Right ventricle myocardium superior (tissue), 1 donor: ENCODE measurements at places on chromosomes 4 and X.
A peak's percentile ranks its signal among the peaks of the same experiment; 100 is the strongest.

GRCh38 chr4:41323179-41323578, 66.5 kb downstream of the UCHL1 start:
- no peak for DNase-seq

DNA sequence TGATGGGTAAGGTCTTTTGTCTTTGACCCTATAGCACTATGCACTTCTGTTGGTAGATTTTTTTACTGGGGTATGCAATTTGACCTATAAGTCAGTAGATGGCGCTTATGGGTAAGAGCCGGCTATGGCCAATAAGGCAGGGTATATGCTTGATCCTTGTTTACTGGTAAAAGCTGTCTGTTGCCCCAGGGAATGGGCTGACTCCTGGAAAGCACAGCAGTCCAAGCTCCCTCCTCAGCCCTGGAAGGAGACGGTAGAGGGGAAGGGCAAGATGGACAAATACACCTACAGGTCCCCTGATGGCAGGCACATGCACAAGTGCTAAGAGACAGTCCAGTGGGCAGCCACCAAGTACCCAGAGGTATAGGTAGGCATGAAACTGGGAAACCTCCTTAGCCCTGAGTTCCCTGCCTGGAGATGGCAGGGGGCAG, 63.7 kb downstream of the ADAMTS3 start:
- no peak for DNase-seq

DNA sequence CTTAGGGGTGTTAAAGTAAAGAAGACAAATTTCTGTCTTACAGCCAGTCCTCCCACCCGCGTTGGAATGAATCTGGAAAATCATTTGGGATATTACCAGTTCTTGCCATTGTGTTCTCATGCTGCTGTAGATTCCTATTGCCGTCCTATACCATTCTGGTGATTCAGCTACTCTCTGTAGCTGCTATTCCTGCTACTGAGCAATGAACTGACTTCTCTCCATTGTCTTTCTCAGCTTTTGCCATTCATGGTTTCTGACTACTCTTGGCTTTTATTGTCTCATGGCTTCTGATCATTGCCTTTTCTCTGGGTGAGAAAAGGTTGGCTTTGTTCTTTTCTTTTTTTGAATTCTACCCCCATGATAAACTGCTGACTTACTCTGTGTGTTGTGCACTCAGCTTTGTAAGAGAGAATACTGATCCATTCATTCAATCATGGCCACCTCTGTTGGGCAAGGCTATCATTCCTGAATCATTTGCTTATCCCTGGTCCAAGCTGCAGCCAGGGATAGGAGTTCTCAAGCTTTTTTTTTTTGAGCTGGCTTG, 27.7 kb upstream of the METAP1 start:
- DNase-seq, result no peak

DNA sequence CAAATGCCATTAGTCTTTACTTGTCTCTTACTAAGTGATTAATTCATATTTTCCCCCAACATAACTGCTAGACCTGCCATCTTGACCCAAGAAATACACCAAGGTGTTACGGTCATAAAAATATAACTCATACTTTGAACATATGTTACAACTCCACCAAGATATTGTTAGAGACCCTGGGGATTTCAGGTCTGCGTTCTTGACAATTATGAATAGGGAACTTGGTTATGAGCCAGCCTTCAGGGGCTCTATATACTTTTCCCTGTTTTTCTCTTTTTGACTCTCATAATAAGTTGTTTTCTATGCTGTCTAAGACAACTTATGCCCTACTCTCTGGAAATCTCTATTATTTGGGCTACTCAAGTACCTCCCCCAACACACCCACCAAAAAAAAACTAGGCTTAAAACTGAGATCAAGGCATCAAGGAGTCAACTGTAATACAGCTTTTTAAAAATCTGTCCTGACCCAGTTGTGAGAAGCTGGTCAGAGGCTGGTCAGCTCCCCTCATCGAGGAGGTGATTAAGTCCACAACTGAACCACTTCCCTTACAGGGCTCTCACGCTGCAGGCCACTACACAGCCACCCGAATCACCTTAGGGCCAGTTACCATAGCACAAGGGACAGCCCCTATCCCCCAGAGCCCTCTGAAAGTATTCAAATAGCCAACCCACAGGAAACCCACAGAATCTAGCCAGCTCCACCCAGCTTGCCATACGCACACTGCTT, 10.5 kb upstream of the TLR3 start:
- no peak for DNase-seq

GRCh38 chr4:116223040-116223732, 862.2 kb downstream of the TRAM1L1 start:
- no peak for DNase-seq

GRCh38 chr4:105274504-105274903, 127.8 kb downstream of the TET2 start:
- DNase-seq, result no peak

DNA sequence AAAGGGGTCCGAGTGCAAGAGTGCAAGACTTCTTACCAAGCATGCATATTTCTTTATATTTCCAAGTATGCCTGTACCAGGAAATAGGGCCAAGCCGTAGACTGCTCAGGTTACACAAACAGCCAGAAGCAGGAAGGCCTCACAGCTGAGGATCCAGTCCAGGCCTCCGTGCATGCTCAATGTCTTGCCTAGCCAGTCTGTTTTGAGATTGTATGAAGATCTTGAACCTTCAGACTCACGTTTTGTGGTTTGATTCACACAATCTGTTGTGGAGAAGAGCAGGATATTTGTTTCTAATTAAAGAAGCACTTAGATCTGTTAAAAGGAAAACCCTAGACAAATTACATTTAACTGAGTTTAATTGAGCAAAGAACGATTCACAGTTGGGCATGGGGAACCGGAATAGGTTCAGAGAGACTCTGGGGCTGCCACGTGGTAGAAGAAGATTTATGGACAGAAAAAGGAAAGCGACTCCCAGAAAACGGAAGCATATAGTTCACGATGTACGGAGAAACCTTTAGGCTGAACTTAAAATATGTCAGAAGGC, 1.2 kb downstream of the MGST2 start:
- DNase-seq, result no peak

GRCh38 chrX:63050225-63050624, 300.9 kb downstream of the SPIN4 start:
- DNase-seq, result no peak

DNA sequence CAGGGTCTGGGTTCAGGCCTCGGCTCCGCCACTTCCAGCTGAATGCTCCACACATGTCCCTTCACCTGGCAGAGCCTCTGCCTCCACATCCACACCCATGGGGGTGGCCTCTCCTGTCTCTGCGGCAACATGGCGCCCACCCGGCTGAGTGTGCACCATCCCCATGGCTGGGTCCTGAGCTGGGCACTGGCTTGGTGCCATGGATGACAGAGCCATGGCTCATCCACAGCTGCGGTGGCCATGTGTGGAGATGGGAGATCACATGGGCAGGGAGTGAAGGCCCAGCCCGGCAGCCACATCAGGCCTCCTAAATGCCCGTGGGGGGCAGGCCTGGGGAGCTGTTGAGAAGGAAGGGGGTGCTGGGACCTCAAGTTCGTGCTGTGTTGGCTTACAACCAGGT, 213.7 kb downstream of the AFAP1 start:
- DNase-seq, result peak; percentile 30

DNA sequence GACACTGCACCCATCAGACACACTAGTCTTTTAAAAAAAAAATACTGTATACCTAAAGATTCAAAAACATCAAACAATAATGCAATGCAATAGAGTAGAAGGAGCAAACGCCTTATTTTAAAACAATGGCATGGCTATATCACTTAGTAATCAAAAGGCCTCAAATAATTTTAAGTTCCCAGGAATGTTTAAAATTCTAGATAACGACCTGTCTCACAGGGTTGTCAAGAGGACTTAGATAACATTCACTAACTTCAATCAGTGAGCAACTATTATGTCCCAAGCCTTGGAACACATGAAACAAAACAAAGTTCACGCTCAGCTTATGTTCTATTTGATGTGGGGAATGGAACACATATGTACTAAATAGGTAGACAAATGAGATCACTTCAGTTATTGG, 106.5 kb downstream of the FRYL start:
- no peak for DNase-seq

- DNase-seq, result no peak
Measured at GRCh38 chr4:153427363-153428071, 38.6 kb upstream of the TMEM131L start.

- DNase-seq, result no peak
Measured at GRCh38 chrX:67604979-67605703, 61.3 kb downstream of the AR start.

GRCh38 chr4:72857787-72858186, 211.7 kb downstream of the COX18 start:
- DNase-seq, result no peak

GRCh38 chr4:163875327-163875726, 380.8 kb downstream of the TMA16 start:
- no peak for DNase-seq

GRCh38 chr4:99847362-99847976, 30.8 kb downstream of the DAPP1 start:
- DNase-seq, result no peak

DNA sequence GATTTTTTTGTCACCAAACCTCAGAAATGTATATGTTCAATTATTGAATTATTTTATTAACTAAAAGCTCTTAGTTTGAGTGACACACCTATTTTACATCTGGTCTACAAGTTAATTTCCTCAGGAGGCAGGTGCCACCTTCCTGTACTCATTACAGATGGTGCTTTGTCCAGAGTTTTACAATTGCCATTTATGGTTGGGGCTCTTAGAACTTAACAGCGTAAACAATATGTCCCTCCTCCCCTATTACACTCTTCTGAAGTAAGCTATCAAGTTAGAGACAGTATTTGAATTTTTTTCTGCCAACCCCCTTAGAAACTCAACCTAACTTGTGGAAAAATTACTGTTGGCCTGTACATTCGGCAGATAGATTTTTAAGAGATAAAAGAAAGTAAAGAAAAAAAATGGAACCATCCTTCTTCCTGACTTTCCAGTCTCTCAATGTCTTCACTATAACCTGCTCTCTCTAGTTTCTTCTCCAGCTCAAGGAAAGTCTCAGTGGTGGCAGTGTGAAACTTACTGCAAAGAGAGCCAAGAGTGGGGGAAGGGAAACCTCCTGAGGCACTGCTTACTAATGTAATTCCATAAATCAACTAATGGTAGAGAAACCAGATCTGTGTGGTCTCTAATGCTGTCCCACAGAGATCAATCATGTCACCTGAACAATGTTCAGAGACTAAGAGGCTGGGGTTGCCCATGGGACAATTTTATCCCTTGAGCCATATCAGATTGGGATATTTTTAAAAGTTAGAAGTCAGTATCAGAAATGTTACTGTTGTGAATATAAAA, 7.8 kb downstream of the CXXC4 start:
- no peak for DNase-seq

- DNase-seq, result no peak
Measured at GRCh38 chr4:107213410-107213809, 177.3 kb upstream of the DKK2 start.

- no peak for DNase-seq
Measured at GRCh38 chr4:101970547-101971155, 180.1 kb downstream of the BANK1 start.

DNA sequence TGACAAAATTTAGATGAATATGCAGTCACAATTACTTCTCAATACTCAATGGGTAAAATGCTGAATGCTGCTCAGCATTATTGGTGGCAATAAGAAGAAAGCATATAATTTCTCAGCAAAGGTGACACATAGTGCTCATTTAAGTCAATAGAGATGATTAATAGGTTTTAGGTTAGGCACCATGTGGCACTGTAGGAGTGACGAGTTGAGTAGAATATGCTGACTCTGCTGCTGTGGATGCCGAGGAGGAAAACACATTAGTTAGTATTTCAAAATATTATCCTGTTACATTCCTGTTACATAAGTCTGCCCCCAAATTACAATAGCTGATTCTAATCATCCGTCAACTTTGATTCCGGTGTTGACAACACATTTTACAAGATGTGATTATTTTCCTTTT, 13.7 kb upstream of the CXCL5 start:
- no peak for DNase-seq

- no peak for DNase-seq
Measured at GRCh38 chr4:152185786-152186550, 349.9 kb downstream of the FBXW7 start.

DNA sequence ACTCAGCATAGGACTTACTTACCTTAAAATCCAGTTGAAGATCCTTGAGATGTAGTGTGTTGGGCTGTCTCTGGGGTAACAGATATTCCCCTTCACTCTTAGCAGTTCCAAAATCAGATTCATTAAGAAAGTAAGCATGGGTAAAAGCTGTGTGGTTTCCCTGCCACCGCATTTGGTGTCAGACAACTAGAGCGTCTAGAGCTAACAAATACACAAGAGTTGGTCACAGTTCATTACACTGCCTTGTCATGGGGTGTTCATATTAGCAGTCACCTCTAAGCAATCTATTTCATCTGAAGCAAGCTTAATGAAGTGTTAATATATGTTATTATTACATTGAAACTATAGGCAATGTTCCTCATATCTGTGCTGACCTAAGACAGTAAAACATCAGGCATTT, 342.8 kb downstream of the PPARGC1A start:
- no peak for DNase-seq

GRCh38 chrX:13059637-13060499, 15.4 kb upstream of the FAM9C start:
- no peak for DNase-seq

DNA sequence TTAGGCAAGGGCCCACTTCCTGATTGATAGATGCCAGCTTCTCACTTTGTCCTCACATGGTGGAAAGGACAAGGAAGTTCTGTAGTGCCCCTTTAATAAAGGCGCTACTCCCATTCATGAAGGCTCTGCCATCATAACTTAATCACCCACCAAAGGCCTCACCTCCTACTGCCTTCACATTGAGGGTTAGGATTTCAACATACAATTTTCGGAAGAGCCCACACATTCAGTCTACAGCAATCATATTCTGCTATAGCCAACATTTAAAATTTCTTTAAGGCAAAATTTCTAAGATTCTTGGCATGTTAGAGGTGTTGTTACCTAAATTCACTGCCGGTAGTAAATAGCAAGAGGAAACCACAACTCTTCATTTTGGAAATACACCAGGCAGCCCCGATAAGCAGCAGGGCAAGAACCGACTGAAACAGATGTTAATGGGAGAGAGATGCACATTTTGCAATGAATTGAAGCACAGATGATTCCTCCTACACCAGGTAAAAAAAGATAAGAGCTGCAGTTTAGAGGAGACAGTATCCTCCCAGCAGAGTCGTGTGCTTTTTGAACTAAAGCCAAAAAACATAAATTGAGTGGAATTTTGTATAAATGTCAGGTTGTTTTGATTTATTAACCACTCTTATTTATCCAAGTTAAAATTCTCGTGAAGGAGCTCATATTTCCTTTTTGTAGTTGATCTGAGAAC, 594.9 kb downstream of the KCTD8 start:
- no peak for DNase-seq

DNA sequence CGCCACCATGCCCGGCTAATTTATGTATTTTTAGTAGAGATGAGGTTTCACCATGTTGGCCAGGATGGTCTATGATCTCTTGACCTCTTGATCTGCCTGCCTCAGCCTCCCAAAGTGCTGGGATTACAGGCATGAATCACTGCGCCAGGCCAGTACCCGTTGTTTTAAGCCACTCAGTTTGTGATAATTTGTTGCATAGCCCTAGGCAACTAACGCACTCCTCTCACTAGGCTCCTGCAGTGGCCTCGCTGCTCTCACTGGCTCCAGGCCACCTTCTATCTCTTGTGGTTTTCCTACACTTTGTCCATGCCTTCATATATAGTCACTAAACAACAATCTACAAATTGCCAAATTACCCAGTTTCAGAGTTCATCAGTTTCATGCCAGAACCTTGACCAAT, 58.1 kb downstream of the DCHS2 start:
- no peak for DNase-seq
